ENCODE measurements at places on chromosomes 1 and 21.

DNA sequence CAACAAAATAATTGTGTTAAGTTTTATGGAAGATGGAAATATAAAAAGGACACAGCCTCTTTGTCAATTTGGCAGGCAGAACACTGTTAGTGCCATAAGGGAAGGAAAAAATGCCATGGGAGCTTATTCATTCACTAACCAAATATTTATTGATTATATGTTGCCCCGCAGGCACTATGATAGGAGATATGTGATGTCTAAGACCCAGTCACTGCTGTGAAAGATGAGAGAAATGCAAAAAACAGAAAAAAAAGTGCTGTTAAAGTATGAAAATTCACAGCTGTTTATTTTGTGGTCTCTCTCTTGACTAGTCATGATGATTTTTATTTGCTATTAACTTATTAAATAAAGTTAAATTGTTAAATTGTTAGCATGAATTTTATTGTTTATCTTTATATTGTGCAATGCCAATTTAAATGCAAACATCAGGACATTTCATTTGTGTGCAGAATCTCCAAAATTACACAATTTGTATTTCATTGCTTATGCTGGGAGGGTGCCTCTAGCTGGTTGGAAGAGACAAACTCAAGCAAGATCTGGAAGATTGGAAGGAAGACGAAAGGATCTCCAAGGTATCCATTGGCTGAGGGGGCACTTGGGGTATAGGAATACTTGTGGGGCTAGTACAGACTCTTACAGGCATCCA is 17.8 kb upstream of the PTGFR start:
- no peak for DNase-seq

- DNase-seq = no peak
Observed at GRCh38 chr1:114314098-114314497, 160.4 kb upstream of the SYT6 start.

- DNase-seq = no peak
Observed at GRCh38 chr1:15915991-15916390, 59.9 kb downstream of the ZBTB17 start.

GRCh38 chr1:100971021-100971420 is 54.6 kb downstream of the DPH5 start:
- DNase-seq = no peak

- no peak for DNase-seq
Observed at GRCh38 chr1:41880261-41880660, 38.5 kb downstream of the HIVEP3 start.

DNA sequence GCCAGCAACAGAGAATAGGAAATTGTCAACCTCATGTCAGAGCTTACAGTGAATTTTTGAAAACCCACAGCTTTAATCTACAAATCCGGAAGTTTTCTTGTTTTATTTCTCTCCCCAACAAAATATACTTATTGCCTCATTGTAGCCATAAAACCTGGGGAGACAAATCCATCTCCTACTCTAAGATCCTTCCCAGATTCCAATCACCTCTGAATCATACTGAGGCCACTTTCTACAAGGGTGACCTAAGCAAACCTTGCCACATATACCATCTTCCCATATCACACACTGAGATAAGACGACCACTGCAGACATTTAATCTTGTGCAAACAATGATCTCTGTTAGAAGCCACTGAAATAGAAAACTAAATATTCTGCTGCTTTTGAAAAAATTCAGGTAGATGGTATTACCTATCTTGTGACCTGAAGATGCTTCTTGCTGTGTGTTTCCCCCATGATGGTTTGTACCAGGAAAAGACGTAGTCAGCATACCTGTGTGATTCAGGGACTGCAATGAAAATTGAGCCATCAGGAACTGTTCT is 171.5 kb upstream of the DUSP10 start:
- no peak for DNase-seq

DNA sequence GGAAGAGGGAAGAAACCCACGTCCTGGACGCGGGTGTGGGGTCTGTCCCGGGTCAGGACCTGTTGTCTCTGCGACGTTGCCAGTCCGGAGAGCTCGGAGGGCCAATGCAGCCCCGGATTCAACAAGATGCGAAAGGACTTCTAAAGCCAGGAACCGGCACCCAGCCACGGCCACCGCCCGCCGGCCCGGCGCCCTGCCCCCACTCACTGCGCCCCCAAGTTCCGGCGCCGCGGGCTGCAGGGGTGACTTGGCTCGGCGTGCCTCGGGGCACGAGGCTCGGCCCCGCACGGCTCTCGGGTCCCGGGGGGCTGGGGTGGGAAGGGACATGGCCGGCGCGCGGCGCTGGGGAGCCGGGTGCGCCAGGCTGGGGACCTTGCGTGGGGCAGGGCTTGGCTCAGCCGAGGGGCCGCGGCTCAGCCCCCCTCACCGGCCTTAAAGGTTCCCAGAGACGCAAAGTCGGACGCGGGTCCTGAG is 51.8 kb upstream of the H6PD start:
- DNase-seq = no peak

GRCh38 chr1:33425900-33426299 is 5.0 kb downstream of the PHC2 start:
- no peak for DNase-seq

- DNase-seq = no peak
Observed at GRCh38 chr1:91895832-91896556, 10.0 kb upstream of the TGFBR3 start.

GRCh38 chr1:100528871-100529270 is 9.1 kb upstream of the GPR88 start:
- no peak for DNase-seq

- DNase-seq = no peak
Observed at GRCh38 chr1:239601108-239601507, 214.7 kb downstream of the CHRM3 start.

DNA sequence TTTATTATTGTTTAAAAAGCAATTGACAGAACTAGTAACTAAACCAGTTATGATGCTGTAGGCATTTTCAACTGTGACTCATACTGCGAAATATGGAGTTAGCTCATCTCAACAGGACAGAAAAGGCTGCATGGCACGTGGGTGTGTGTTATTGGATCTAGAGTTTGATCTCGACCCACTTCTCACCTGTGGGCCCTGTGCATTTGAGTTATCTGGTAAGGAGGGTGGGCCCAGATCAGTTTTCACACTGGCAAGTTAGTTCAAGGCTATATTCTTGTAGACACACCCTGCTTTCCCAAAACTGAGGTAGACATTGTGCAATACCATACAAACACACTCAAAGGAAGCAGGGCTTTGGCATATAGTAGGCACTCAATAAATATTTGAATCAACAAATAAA is 71.3 kb upstream of the PRDX6 start:
- no peak for DNase-seq

DNA sequence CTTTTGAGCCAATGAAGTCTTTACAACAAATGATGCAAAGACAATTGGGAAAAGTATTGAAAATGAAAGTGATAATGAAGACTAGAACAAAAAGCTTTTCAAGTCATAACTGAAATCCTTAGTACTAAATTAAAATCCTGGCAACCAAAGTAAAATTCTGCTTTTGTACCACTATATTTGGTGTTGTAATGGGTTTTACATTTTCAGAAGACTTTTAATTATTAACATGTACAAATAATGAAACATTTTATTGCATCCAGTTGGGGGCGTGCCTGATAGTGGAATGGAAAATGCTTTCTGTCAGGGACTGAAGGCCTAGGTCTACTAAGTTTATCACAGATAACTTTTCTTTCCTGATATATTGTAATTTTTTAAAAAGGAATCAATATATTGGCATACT is 89.4 kb downstream of the SDCCAG8 start:
- no peak for DNase-seq

DNA sequence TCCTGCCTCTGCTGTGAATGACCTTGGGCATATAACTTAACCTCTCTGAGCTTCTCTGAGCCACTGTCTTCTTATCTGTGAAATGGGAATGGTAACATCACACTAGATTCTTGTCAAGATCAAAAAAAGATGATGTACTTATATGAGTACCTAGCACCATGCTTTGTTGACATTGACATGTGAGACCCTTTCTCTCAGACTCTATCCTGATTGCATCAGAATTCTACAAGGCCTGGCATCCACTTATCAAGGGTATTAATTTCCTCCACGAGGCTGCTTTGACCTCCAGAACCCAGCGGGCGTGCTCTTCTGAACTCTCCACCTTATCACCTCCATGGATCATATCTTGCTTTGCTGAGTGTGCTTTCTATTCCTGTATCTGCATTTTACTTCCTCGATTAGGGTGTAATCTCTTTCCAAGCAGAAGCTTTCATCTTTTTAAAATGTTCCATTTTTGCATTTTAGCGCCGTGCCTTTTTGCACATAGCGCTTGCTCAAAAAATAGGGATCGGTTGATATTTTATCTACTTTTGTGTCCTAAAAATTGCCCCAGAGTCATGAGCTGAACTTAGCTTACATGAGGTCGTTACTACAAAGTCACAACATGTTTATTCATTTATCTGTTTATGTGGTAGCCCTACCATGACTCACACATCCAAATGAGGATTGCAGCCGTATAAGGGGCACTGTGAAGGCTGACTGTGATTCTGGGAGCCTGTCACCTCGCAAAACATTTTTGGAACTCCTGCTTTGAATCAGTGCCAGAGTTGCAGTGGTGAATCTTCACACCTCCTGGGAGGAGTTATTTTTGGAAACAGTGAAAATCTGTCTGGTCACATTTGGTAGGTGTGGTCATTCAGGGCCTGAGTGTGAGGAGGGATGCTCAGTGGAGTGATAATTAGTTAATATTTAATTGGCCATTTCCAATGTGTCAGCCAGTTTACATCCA is 63.2 kb downstream of the IER5 start:
- DNase-seq = no peak

DNA sequence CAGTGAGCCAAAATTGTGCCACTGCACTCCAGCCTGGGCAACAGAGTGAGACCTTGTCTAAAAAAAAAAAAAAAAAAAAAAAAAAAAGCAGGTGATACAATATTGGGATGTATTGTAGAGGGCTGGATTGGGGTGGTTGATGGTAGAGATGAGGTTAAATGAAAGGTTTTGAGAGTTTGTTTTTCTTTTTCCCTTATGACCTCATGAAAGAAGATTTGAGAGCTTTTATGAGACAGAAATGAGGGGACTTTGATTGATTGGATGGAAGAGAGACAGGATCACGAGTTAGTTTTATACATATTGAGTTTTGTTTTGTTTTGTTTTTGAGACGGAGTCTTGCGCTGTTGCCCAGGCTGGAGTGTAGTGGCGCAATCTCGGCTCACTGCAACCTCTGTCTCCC is 27.1 kb downstream of the OSBPL9 start:
- DNase-seq = no peak

GRCh38 chr1:50661626-50662025 is 238.4 kb upstream of the DMRTA2 start:
- DNase-seq = no peak

- no peak for DNase-seq
Observed at GRCh38 chr1:201598973-201599372, 60.0 kb downstream of the NAV1 start.

- no peak for DNase-seq
Observed at GRCh38 chr21:41536076-41536826, 28.3 kb upstream of the TMPRSS2 start.

GRCh38 chr1:29719253-29719652 is 482.9 kb downstream of the PTPRU start:
- no peak for DNase-seq

DNA sequence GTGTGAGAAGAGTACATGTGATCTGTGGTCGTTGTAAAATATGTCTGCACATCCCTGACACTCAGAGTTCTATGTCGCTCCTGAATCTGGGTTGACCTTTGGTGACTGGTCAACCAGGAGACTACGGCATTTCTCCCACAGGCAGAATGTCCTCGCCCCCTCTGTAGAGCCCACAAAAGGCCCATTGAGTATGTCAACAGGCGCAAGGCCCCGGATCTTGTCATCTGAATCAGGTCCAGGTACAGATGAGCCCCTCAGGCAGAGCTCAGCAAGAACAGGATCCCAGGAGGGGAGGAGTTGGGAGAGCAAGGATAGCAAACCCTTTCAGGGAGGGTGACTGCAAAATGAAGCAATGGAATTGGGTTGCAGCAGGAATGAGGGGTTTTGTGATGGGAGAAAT is 126.5 kb downstream of the MATN1 start:
- no peak for DNase-seq

DNA sequence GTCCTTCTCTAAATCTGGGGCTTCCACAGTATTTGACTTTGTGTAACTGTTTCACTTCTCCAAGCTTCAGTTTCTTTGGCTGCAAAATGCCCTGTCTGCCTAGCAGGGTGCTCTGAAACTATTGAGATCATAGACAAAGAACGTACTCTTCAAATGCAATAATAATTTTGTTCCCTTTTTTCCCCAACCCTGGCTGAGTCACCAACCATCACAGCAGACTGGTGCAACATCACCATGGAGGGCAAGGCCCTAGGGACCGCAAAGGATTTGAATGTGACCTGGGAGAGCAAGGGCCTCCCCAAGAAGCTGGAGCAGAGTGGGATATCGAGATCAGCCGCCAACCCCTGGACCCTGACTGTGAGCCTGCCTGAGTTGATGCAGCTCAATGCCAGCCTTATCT is 115.0 kb downstream of the FCRL5 start:
- DNase-seq = no peak

DNA sequence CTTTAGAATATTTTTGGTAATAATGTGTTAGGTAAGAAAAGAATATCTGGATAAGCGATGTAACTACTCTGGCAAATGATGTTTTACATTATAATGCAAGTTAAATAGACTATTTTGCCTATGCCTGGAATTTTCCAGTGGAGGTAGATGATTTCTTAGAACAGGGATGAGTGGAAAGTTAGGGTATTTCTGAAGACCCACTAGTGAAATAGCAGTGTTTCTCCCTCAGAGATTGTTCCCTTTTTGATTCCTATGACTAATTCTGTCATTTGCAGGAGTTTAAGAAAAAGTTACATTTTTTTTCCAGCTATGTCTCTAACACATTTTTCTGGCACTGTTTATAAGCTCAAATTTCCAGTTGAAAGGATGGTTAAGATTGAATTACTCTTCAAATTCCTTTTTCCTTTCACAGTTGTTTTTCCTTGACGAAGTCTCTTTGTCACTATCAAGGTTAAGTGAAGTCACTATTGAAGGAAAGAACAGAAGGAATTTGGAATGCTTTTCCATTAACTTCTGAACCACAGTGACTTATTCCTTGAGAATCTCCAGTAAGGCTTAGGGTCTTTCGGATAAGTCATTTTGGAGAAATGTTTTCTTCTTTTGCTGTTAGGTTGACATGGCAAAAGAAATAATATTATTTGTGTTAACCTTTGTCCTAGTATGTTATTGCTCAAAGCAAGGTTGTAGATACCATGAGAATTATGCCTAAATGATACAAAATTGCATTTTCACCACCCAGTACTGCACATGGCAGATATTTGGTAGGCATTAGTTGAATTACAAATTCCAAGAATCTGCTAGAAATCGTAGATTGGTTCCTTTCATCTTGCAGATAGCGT is 42.9 kb upstream of the ZNF326 start:
- DNase-seq = no peak

- no peak for DNase-seq
Observed at GRCh38 chr21:42692688-42693087, 39.3 kb downstream of the PDE9A start.

DNA sequence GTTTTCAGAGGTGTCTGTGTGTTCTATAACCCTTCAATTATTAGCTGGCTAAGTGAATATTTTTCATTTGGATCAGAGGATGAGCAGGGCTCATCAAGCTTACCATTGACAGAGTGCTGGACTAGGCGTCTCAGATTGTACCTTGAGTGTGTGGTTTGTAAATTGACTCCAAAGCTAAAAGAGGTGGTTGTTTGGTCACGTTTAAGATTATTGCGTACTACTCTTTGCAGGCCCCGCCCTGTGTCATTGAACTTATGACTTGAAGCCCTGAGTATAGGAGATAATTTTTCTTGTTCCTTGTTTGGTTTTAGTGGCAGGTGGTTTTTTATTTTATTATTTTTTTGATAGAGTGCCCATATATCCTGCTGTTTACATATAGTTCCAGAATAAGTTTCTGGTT is 17.7 kb downstream of the MRPS6 start:
- no peak for DNase-seq

Measured in NCI-H1105 (cell line).